Hematopoietic multipotent progenitor cell treated with erythropoietin and hydrocortisone succinate and interleukin-3 and kit ligand, for 17 days (in vitro differentiated cells): ENCODE measurements at places on chromosomes 7 and 10.

DNA sequence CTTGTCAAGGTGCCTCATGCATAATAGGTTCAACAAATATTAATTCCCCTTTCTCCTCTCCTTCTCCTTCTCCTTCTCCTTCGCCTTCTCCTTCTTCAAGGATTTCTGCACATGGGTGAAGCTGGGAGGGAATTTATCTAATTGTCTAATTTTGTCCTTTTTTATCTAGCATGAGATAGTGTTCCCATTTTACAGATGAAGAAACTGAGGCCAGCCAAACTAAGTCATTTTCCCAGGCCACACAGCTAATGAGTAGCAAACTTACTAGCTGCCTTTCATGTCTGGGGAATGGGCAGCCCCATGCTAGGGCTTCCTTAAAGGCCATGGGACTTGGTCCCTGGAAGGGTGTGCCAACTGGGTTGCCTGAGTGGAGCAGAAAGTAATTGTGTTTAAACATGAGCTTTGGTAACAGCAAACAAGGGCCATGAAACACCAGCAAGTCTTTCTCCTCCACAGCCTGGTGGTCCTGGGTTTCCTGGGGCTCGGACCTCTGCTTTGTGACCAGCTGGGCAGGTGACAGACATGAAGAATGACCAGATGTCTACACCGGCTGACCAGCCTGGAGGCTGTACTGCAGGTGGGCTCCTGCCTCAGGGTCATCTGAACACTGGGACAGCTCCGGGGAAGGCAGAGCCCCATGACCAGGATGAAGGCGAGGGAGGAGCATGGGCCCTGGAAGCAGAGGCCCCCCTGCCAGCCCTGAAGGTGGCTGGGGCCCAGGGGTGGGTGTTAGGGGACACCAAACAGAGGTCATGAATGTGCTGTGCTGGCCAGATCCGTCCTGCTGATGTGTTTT, 138.0 kb downstream of the PTPN20 start:
- no peak for DNase-seq

DNA sequence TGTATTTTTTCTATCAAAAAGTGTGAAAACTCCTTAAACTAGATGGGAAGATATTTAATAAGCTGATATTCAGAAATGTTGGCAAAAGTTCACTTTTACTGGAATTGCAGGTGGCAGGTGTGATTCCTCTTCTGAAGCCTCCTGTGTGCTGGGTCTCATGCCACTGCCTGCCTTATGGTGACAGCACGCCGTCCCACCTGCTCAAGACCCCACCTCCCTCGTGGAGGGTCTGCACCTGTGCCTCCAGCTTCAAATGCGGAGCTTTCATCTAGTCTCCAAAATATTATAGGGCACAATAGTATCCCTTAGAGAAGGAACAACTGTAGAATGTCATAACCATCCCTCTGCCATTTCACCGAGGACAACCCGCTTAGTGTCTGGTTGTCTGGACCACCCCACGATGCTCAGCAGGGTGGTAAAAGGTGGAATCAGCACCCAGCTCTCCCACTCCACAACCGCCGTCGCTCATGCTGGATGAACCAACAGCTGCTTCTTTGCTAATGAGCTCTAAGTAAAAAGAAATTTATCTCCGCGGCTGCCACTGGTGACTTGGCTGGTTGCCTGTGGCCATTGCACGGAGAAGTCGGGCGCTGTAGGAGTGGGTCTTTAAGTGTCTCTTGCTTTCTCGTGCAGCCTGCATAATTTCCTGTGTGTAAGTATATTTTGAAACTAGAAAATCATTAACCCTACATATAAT, 119.3 kb upstream of the TCERG1L start:
- no peak for DNase-seq

DNA sequence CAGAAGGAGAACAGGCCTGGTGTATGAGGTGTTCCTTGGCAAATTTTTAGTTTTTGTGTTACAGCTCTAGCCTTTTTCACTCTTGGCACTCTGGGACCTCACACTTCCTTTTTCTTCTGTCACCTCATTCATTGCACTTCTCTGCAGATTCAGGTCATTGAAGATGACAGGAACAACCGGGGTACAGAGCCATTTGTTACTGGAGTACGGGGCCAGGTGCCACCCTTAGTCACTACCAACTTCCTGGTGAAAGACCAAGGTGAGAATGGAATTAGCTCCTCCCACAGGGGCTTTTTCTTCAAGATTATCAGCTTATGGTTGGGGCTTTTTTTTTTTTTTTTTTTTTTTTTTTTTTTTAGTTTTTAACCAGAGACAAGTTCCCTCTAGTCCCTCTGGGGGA, 18.5 kb upstream of the CHCHD1 start:
- DNase-seq, result no peak

- DNase-seq, result no peak
These were observed 27.6 kb upstream of the MKLN1 start for GRCh38 chr7:131300078-131300477.

DNA sequence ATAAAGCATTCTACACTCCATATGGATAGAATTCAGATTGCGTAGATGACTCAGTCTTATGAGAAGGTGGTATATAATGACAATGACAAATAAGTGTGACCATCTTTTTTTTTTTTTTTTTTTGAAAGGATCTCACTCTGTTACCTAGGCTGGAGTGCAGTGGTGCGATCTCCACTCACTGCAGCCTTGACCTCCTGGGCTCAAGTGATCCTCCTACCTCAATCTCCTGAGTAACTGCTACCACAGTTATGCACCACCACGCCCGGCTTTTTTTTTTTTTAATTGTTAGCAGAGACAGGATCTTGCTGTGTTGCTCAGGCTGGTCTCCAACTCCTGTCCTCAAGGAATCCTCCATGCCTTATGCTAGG, 43.2 kb upstream of the NRP1 start:
- DNase-seq, result no peak

DNA sequence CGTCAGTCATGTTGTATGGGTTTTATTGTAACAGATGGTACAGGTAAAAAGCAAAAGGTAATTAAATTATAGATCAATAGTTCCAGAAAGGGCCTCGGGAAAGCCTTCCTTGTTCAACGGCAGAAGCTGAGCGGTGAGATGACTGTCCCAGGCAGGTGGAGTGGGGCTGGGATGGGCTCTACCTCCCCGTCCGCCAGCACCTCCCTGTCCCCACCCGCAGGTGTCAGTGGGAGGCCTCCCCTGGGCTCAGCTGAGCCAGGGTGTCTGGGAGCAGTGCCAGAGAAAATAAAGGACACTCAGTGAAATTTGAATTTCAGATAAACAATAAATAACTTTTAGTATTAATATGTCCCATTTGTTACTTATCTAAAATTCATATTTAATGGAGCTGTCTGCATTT, 58.9 kb downstream of the CLRN3 start:
- no peak for DNase-seq

DNA sequence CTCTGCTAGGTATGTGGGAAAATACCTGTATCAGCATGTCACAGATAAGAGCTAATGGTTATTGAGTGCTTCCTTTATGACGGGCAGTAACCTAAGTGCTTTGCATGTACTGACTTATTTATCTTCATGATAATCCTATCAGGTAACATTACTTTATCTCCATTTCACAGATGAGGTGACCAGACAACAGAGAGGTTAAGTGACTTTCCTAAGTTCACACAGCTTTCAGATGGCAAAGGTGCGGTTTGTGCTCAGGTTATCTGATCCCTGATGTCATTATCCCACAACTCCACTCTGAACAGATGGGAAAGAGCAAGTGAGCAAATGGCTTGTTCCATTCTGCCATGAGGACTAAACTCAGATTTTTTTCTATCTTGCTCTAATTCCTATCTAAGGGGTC, 217.0 kb upstream of the PODXL start:
- DNase-seq, result no peak

- no peak for DNase-seq
These were observed 30.0 kb downstream of the ADGRA1 start for GRCh38 chr10:133117688-133118071.

- peak; percentile 62 for DNase-seq
These were observed 940 bp upstream of the PSD start for GRCh38 chr10:102419269-102420180.

DNA sequence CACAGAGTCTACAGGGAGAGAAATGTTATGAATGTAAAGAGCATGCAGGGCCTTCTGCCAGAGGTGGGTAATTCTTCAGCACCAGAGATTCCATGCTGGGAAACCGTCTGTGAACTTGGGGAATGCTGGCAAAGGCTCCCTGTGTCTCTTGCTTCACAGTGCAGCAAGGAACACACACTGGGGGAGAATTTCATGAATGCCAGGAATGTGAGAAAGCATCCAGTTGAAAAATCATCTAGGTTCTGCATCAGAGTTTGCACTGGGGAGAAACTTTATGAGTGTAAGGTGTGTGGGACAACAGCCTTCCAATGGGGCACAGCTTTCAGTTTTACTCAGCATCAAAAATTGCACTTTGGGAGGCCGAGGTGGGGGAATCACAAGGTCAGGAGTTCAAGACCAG, 224.3 kb upstream of the IGFBP3 start:
- no peak for DNase-seq

DNA sequence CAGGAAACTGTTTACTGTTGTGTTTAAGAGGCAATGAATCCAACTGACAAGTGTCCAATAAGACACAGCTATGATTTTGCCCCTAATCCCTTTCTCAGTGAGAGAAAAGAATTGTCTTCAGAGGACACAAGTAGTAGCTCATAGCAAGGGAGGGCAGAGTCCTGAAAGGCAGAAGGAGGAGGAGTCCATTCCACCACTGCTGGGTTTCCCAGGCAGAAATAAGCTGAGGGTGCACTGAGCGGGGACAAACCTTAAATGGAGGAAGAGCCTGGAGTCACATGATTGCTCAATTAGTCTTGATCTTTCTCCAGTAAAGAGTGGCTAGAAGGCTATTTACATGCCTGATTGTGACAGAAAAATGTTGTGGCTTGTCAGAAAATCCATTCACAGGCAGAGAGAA, 573.8 kb downstream of the POM121L12 start:
- DNase-seq, result no peak

DNA sequence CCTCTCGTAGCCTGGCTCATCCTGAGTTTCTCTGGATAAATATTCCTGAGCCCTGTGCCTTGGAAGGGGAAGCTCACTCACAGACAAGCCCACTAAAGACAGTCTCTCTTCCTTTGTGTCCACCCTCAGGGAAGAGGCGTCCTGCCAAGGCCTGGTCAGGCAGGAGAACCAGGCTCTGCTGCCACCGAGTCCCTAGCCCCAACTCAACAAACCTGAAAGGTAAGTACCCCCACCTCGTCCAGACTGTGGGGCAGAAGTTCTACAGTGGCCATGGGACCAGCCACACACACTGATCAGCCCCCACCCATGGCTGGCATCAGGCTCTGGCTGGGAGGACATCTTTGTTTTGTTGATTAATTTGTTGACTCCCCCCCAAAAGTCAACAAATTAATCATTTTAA, 2.8 kb downstream of the GPR15LG start:
- no peak for DNase-seq
